Head of caudate nucleus (tissue), 42 donors: ENCODE measurements at places on chromosomes 13 and 19.

DNA sequence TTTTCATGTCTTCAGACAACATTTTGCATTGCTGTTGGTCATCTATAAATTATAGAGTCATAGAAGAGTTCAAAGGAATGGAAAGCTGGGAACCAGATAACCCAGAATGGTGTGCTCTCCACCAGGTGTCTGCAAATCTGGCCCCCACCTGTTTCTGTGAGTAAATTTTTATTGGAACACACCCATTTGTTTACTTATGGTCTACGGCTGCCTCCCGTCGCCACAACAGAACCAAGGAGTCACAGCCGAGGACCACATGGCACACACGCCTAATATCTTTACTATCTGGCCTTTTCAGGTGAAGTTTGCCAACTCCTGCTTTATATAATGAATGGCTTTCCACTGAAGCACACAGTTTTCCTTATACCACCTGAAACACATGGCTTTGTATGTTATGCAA lies 58.2 kb downstream of the EFNB2 start:
- DNase-seq = no peak

GRCh38 chr19:49432141-49433073 lies 7.2 kb downstream of the GFY start:
- DNase-seq = no peak

GRCh38 chr13:110056640-110057039 lies 250.3 kb downstream of the COL4A1 start:
- DNase-seq = no peak

DNA sequence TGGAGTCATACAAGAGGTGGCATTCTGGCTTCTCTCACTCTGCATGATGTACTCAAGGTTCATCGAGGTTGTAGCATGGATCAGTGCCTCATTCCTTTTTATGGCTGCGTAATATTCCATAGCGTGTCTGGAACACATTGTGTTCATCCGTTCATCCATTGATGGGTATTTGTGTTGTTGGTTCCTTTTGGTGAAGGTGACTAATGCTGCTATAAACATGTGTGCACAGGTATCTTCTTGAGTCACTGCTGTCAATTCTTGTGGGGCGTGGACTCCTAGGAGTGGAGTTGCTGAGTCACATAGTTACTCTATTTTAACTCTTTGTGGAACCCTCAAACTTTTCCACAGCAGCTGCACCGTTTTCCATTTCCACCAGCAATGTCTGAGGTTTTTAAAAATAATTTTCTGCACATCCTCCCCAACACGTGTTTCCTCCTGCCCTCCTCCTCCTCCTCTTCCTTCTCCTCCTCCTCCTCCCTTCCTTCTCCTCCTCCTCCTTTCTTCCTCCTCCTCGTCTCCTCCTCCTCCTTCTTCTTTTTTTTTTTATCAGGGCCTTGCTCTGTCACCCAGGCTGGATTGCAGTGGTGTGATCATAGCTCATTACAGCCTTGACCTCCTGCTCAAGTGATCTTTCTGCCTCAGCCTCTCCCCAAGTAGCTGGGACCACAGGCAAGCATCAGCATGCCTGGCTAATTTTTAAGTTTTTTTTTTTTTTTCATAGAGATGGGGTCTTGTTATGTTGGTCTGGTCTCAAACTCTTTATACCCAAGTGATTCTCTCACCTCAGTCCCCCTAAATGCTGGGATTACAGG lies 2.0 kb upstream of the TMEM221 start:
- no peak for DNase-seq

DNA sequence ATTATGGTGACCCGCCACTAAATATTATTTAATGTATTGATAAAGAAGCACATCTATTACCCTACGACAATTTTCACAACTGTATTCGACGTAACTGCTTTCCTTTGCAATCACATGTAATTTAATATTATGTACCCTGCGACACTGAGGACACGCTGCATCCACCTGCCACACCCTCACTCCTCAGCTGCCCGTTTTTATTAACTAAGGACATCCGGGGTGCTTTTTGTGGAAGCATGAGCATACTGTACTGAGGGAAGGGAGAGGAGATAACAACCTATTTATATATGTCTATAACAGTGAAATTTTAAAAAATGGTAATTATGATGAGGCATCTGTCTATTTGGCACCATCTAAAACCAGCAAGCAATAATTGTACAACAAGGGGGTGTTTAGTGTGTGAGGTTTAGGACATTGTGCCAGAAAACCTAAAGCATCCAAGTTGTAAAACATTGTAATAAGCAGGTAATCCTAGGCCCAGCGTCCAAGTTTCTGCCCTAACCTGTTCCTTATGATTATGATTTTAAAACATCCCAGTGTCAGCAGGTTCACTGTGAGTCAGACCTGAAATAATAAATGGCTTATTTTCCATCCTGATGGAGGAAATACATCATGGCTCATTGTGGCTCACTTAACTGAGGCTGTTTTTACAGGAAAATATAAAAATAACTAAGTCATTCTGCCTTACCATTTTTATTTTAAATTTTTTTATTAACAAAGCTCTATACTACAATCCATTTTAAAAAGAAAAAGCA lies 56.3 kb downstream of the FOXO1 start:
- DNase-seq = no peak

- DNase-seq = no peak
Observed at GRCh38 chr13:48400850-48401291, 12.0 kb downstream of the LPAR6 start.

GRCh38 chr19:39296055-39296645 lies at the start of gene IFNL1:
Gene IFNL1, plus strand, starts transcription at chr19:39296407. Its CDS starts 15 bp downstream, at chr19:39296422.
- peak; percentile 47 for DNase-seq

GRCh38 chr13:111920306-111920931 lies 146.5 kb upstream of the SOX1 start:
- DNase-seq = no peak

DNA sequence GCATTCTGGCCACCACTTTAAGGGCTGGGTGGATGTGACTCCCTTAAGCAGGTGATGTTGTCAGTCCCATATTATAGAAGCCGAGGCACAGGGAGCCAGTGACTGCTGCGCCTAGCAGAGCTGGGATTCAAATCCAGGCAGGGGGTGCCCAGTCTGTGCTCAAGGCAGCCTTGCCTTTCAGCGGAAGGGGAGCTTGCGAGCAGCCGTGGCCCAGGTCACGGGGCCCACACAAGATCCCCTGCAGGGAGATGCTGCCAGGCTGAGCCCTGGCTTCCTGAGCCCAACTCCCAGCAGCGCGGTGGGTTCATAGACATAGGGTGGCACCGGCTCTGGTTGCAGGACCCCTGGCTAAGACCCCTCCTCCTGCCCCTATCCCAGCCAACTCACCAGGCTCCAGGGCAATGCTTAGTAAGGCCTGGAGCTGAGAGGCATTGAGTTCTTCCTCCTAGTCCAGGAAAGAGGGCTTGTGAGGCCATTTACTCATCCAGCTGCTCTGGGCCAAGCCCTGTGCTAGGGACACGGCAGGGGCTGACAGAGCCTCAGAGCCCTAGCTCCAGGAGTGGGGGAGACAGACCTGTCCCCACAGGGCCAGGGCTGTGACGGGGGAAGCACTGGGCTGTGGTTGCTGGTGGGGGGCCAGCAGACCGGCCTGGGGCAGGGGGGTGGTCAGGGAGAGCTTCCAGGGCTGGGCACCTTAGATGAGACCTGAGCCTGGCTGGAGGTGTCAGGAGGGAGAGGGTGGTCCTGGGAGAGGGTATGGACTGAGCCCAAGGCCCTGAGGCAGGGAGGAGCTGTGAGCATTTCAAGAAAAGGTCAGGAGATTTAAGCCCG lies 9.6 kb downstream of the CAPN12 start:
- DNase-seq = no peak

DNA sequence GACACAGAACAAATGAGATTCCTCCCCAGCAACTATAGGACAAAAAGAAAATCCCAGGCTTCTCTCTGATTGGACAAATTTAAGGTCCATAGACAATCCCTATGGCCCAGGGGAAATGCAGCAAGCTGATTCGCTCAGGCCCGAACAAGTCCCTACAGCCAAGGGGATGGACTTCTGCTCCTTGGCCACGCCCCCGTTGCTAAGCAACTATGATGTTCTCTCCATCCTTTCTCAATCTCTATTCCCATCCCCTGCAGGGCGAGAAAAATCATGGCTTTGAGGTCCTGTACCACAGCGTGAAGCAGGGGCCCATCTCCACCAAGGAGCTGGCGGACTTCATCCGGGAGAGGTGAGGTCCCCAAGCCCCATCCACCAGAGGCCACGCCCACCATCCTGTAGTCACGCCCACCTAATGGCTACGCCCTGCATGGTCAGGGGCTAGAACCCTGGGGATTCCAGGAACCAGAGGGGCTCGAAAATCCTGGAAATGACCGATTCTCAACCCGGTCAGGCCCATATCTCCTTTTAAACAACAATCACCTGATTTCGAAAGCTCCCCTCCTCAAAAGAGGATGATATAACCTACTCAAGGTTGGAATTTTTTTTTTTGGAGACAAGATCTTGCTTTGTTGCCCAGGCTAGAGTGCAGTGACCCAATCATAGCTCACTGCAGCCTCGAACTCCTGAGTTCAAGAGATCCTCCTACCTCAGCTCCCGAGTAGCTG lies 11.4 kb downstream of the FCHO1 start:
- peak; percentile 69 for DNase-seq

- DNase-seq = no peak
Observed at GRCh38 chr19:2282862-2283237, 875 bp upstream of the PEAK3 start.

GRCh38 chr13:67736646-67737420 lies 506.7 kb upstream of the PCDH9 start:
- peak; percentile 28 for DNase-seq

DNA sequence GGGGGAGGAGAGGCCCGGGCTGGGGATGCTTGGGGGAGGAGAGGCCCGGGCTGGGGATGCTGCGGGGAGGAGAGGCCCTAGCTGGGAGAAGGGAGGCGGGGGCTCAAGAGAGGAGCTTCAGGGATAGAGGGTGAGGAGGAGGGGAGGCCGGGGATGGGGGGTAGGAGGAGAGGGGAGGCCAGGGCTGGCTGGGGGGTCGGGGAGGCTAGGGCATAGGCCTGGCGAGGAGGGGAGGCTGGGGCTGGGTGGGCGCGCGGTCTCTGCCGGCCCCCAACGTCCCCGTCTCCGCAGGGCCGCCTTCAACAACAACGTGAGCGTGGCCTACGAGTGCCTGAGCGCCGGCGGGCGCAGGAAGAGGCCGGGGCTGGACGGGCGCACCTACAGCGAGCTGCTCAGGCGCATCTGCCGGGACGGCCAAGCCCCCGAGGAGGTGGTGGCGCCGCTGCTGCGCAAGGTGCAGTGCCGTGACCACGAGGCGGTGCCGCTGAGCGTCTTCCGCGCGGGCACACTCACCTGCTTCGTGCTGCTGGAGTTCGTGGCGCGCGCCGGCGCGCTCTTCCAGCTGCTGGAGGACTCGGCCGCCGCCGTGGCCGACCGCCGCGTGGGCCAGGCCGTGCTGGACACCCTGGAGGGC lies 11.4 kb downstream of the TPGS1 start:
- no peak for DNase-seq

DNA sequence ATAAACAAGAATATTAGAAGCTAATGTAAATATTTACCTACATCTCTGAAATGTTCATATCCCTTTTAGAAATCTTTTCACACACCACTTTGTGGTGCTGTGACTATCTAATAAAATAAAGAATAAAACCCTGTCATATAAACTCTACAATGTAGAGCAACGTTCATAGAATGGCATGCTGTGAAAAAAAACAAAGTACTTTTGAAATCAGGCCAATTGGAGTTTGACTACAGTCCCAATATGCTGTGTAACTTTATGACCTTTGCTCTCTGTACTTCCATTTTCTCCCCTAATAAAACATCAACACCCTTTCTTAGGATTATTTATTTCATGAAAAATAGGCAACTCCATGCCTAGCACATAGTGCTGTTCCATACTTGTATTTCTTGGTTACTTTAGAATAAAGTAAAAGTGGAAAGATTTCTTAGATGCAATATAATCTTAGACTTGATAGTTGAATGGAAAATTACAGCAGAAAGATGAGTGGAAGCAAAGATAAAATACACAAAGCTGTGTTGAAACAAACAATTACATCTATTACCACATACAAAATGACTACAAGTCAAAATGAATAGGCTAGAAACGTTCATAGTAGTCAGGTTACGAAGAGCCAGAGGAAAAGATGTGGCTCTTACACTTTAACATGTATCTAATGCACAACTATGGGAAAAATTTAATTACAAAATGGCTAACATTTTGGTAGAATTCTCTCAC lies 613.2 kb upstream of the SLITRK5 start:
- DNase-seq = no peak
